ENCODE measurements at places on chromosomes 12 and 14.

GRCh38 chr14:93987815-93988476 is 9.2 kb upstream of the CCDC197 start:
- no peak for DNase-seq

- DNase-seq, result no peak
Measured at GRCh38 chr12:28893365-28893764, 255.7 kb upstream of the FAR2 start.

DNA sequence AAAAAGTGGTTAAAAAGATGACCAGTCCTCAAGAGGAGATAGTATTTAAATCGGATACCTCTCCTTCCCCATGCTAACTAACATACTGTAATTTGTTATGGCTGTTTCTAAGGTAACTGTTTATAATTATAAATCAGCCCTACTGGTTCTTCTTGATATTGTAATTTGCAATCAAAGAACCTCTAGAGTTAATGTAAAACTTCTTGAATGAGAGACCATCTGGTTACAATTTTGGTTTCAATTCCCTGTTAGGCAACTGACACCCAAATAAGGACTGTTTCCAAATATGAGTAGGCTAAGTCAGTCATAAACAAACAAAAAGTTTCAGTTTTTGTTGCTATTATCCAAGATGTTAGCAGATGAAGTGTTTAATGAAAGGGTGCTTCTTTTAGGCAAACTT is 120.2 kb upstream of the DNM1L start:
- no peak for DNase-seq

DNA sequence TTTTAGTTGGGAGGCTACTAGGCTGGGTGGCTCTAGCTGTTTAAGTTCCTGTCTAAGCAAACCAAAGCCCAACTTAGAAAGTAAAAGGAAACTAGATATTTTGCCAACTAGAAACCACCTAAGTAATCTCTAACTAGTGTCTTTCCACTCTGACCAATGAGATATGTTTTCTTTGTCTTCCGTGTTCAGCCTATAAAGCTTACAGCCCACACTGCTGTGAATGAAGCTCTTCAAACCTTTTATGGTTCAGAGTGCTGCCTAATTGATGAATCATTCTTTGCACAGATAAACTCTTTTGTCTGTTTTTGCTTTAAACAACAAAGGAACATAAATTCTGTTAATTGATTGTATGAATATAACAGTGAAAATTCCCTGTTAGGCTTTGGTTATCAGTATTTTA is 66.1 kb downstream of the FUT8 start:
- DNase-seq, result peak; percentile 78

DNA sequence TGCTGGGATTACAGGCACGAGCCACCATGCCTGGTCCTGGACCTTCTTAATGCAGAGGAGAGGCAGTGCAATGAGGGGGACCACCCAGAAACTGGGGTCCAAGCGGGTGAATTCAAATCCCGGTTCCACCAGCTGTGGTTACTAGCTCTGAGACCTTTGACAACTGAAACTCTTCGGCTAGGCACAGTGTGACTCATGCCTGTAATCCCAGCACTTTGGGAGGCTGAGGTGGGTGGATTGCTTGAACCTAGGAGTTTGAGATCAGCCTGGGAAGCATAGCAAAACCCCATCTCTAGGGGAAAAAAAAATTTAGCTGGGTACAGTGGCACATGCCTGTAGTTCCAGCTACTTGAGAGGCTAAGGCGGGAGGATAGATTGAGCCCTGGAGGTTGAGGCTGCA is 5.0 kb upstream of the CD4 start:
- DNase-seq, result no peak

DNA sequence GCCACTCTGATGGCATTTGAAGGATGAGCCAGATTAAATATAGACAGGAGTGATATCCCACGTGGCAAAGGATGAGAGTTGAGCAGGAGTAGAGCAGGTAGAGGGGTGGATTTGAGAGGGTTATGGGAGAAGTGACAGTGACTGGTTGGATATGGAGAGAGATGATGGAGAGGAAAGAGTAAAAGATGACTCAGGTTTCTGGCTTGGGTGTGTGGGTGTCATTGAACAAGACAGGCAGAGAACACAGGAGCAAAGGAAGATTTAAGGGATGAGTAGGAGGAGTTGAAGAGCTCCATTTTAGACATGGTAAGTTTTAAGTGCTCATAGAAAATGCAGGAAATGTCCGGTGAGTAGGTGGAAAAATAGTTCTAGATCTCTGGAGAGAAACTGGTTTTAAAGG is 136.9 kb downstream of the EGLN3 start:
- no peak for DNase-seq

DNA sequence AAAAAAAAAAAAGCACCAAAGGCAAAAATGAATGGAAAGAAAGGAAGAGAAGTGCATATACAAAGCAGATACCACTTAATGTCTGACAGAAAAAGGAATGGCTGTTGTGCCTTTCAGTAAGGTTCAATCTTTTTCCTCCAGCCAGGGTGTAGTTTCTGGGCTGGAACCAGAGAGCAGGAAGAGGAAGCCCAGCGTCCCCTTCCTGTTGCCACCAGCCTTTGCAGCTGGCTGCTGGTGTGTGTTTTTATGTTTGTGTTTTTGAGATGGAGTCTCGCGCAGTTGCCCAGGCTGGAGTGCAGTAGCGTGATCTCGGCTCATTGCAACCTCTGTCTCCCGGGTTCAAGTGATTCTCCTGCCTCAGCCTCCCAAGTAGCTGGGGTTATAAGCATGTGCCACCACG is 64.6 kb upstream of the LTA4H start:
- DNase-seq, result no peak

DNA sequence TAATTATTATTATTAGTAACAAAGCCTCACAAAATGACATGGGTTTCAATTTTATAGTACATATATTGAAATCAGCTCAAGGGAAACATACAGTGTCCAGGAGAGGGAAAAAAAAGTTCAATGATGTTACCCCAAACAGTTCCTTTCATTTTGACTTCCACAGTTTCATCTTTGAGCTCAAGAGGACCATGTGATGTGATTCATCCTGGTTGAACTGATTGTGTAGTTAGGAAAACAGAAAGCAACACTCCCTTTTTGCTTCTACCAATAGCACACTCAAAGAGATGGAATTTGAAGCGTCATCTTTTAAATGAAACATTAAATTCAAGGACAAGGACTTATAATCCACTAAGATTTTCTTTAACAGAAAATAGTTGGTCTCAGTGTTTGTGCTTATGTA is 461.0 kb downstream of the FOXG1 start:
- DNase-seq, result peak; percentile 14

GRCh38 chr12:124410354-124411175 is 115.7 kb downstream of the RFLNA start:
- DNase-seq, result peak; percentile 77

DNA sequence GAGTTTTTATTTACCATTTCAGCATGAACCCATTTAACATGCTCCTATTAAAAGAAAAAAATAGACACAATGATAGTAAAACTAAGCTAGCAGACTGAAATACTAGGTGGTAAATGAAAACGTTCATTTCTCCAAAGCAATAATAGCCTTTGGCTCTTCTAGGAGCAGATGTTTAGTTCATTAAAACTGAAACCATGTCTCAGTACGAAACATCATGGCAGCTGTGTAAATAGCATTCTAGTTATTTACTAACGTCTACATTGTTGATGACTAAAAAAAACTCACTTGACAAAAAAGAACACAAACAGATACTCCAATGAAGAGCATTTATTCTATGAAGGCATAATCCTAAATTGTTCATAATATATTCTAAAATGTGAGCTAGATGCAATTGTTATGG is 17.9 kb downstream of the RECQL start:
- peak; percentile 96 for DNase-seq

DNA sequence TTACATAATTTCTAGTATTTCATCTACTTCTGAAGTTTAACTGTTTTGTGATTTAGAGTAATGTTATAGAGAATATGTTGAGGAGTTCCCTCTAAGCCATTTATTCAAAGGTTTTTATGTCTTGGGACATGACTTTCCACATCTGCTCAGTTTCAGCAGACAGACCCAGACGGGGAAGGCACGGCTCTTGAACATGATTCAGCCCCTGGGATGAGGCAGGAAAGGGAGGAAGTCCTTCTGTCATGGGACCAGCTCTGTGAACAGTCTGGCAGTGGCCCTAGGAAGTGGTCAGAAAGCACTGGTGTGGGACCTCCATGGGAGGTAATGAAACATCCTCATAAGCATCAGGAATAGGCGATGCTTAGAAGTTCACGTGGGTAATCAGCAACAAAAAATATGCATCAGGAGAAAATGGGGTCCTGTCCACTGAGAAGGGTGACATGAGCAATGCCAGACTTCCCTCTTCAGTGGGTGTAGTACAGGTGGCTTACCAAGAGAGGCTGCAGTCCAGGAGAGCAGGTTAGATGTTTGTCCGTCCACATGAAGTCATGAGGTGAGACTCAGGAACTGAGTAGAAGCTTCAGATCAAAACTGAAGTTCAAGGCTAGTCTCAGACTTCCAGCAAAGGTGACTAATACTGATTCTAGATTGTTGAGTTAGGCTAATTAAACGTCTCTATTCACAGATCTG is 248.5 kb downstream of the IPO8 start:
- peak; percentile 39 for DNase-seq

GRCh38 chr12:124470139-124470538 is 97.3 kb downstream of the NCOR2 start:
- DNase-seq, result no peak

DNA sequence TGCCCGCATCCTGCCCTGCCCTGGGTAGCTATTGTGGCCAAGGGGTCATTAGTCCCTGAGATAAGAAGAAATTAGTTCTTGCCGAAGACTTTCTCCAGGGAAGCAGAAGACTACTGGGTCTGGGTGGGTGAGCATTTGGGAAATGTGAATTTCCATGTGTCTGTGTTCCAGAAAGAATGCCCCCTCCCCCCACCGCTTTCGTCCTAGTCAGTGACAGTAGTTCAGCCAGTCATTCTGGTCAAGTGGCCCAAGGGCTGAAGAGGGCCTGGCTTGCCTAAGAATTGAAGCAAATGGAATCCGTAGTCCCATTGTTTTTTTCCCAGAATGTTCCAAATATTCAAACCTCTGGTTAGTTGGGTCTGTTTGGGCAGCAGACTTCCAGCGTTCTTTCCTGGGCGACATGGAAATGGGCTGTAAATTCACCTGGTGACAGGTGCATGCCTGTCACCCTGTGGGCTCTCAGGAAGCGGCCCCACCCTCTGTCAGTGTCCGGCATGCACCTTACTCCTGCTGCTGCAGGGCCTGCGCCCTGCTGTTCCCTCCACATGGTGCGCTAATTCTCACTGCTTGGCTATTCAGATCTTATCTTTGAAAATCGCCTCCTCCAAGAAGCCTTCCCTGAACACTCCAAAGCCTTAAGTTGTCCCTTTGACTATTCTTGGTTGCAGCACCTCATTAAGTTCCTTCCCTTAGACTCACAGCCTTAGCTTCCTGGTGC is 1.4 kb upstream of the RFLNA start:
- DNase-seq, result no peak

DNA sequence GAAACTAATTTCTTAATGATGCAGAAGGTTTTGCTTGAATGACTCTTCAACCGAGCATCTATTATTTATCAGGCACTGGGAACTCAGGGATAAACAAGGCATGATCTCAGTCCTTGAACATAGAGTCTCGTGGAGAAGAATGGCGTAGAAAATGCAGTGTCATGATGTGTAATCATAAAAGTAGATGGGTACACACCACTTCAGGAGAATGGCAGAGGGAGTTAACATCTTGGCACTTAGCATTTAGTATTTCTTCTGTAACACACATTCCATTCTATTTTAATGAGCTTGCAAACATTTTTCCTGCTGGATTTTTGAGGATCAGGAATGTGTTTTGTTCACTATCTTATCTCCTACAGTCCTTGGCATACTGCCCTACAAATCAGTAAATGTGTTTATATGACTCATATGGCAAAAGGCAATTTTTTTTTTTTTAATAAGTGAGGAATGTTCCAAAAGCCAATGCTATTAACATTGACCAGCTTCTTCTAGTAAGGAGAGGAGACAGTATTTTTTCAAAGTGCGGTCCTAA is 3.8 kb downstream of the TXNRD1 start:
- peak; percentile 95 for DNase-seq

DNA sequence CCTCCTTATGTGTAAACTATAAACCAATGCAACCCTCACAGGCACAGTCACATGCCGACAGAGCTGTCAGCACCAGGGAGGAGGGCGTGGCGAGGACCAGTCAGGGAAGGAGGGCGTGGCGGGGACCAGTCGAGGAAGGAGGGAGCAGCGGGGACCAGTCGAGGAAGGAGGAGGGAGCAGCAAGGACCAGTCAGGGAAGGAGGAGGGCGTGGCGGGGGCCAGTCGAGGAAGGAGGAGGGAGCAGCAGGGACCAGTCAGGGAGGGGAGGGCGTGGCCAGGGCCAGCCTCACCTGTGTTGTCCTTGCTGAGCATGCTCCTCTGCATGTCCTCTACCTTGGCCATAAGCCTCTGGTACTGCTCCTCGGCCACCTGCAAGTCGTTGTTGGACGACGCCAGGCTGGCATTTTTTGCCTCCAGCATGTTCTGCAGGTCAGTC is 24.2 kb downstream of the GOLGA3 start:
- DNase-seq, result peak; percentile 13

Measured in DMS53 (cell line).